ENCODE measurements at places on chromosomes 13 and 19.

DNA sequence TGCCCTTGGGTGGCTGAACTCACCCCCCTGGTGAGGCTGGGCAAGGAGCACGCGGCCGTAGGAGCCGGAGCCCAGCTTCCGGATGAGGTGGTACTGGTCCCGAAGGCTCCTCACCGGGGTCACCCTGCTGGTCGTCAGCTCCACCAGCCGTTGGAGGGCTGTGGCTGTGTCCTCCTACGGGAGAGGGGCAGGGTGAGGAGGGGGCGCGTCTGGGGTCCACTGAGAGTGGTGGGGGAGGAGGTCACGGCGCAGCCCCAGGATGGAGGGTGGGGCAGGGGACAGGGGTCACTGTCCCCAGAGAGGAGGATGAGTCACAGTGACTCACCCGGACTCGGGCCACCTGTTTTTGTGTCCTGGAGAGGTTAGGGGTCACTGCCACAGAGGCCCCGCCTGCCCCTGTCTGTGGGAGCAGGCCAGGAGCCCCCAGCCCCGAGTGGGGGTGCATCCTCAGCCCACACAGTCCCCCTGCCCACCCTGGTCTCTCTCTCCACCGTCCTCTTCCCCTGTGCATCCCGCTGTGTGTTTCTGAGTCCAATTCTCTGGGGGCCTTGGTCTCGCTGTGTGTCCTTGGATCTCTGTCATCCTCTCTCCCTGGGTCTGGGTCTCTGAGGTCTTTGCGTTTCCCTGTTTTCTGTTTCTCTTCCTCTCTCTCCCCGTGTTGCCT, 435 bp downstream of the SBK3 start:
- DNase-seq = peak; percentile 19

DNA sequence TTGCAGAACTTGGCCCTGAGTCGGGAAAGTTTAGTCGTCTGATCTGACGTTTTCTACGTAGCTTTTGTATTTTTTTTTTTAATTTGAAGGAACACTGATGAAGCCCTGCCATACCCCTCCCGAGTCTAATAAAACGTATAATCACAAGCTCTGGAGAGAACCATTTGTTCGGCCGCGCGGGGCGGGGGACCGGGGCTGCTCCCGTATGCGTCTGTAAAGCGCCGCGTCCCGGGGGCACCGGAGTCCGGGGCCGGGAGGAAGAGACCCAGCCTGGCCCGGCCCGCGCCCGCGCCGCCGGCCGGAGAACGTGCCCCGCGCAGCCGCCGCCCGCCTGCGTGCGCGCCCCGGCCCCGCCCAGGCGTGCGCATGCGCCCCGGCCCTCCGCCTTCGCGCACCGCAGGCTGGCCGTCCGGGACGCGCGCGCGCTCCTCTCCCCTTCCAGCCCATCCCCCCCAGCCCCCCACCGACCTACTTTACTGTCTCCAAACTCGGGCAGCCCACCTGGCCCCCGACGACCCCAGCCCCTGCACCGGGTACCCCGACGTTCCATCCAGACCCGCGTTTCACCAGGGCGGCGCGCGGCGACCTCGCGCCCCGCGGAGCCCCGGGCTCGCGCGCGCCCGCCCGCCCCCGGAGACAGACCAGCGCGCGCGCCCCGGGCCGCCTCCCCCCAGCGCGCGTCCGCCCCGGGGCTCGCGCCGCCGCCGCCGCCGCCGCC, 785 bp upstream of the USF2 start:
- DNase-seq = peak; percentile 99

DNA sequence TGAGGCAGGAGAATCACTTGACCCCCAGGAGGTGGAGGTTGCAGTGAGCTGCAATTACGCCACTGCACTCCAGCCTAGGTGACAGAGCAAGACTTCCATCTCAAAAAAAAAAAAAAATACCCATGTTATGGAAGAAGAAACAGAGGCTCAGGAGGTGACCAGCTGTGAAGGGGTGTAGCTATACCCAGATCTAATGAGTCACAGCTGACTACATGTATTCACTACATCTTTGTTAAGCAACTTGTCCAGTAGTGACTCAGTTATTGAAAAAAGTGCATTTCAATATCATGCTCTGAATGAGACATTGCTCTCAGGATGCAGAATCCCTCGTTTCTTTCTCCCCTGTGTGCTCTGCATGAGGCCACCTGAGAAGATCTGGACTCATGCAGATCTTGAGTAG, 16.1 kb upstream of the SPART start:
- no peak for DNase-seq

DNA sequence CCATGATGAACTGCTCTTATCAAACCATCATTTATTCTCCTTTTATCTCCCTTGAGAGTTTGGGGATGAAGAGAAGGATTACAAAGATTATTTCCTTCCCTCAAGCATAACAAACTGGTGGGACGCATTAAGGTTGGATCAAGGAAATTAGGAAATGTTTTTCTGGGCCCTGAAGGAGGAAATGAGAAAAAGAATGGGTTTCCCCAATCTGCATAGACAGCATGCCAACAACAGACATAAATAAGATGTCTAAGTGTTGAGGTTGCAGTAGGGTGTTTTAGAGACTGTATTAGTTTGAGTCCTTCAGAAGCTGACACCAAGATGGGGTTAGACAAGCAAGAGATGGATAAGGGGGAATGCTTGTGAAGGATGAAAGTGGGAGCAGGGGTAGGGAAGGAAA, 7.3 kb downstream of the EPSTI1 start:
- DNase-seq = no peak

DNA sequence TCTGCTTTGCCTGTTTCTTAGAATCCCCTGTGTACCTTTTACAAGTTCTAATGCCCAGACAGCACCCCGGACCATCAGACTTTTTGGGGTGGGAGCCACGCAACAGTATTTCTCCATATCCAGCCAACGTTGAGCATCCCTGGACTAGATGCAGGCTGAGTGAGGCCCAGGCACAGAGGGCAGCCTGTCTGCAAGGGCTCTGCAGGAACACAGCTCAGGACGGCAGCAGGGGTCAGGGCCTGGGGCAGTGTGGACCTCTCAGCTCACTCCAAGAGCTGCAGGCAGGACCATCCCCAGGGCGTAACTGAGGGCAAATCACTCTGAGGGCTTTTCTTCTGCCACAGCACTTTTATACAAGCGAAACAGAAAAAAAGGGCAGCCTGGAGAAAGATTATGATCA, 95.8 kb downstream of the DNAJC15 start:
- no peak for DNase-seq

GRCh38 chr13:98171900-98172589, 5.0 kb downstream of the RNF113B start:
- DNase-seq = peak; percentile 45

- peak; percentile 22 for DNase-seq
Measured at GRCh38 chr13:59603646-59604045, 560.1 kb downstream of the DIAPH3 start.

- DNase-seq = no peak
Measured at GRCh38 chr13:110407021-110407420, 99.9 kb downstream of the COL4A2 start.

- peak; percentile 26 for DNase-seq
Measured at GRCh38 chr13:92175330-92175729, 776.9 kb downstream of the GPC5 start.

DNA sequence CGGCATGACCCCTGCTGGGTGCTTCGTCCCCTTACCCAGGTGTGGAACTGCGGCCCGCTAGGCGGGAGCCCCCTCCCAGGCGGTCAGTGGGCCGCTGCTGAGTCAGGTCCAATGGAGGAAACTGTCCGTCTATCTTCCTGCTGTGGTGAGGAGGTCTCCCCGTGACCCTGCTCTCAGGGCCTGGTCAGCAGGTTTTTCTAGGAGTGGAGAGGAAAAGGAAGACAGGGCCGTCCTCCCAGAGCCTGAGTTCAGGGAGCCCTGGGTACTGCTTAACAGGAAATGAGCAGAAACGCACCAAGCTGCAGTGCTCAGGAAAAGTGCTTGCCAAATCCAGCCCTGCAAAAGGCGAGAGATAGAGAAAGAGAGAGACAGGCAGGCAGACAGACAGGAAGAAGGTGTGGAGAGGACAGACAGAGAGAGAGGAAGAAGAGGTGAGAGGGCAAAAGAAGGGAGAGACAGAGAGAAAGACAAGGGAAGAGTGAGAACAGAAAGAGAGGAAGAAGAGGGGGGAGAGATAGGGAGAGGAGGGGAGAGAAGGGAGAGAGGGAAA, 10.3 kb downstream of the SH3GL1 start:
- no peak for DNase-seq

- DNase-seq = no peak
Measured at GRCh38 chr13:77584106-77584505, 48.6 kb downstream of the SCEL start.

GRCh38 chr13:64917566-64917965, 2312.6 kb downstream of the PCDH9 start:
- DNase-seq = no peak

DNA sequence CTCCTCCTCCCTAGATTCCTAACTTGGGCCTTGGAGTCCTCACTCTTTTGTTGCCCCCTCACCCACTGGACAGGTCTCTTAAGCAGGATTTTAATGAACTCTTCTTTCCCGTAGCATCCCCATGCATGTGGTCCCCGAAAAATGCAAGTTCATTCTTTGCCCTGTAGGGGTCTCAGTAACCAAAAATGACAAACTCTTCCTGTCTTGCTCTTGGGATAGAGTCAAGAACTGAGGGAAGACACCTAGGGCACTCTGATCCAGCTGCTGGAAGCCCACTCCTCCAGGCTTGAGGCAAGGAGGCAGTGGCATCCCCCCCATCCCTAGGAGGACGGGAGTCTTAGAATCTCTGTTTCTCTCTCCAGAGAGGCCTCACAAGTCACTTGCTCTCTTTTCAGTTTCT, 987.0 kb downstream of the DIAPH3 start:
- DNase-seq = peak; percentile 32

GRCh38 chr13:55013051-55013450, 1984.4 kb downstream of the OLFM4 start:
- DNase-seq = peak; percentile 6

- DNase-seq = no peak
Measured at GRCh38 chr13:66887088-66887487, 343.0 kb downstream of the PCDH9 start.

- DNase-seq = no peak
Measured at GRCh38 chr19:51765086-51765485, 4.1 kb downstream of the FPR2 start.

- no peak for DNase-seq
Measured at GRCh38 chr19:10305139-10305806, 4.3 kb downstream of the ZGLP1 start.

GRCh38 chr13:26037302-26037701, 14.5 kb downstream of the SHISA2 start:
- peak; percentile 80 for DNase-seq

GRCh38 chr19:6213266-6213595, 66.5 kb downstream of the MLLT1 start:
- no peak for DNase-seq

DNA sequence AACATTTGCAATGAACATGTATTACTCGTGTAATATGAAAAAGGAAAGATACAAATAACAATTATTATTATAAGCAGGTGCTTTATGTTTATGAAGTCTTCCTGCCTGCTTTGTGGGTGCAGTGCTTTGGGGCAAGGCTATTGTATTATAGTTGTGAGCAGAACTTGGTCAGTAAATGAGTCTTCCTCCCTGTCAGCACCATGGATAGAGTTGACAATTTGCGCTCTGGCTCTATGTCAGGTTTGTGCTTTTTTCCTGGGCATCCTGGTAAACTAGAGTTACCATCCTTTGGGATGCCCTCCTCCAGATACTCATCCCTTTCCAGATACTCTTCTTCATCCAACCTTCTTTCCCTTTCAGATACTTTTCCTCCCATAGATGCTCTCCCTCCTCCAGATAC, 19.6 kb downstream of the ERICH6B start:
- DNase-seq = peak; percentile 56

DNA sequence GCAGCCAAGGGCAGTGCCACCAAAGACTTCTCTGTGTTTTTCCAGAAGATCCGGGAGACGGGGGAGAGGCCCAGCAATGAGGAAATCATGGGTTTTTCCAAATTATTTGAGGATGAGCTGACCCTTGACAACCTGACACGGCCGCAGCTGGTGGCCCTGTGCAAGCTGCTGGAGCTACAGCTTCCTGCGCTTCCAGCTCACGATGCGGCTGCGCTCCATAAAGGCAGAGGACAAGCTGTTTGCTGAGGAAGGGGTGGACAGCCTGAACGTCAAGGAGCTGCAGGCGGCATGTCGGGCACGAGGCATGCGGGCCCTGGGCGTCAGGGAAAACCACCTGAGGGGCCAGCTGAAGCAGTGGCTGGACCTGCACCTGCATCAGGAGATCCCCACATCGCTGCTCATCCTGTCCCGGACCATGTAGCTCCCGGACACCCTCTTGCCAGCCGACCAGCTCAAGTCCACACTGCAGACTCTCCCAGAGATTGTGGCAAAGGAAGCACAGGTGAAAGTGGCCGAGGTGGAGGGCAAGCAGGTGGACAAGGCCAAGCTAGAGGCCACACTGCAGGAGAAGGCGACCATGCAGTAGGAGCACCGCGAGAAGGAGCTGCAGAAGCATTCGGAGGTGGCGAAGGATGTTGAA, 11.7 kb downstream of the ZSCAN1 start:
- no peak for DNase-seq

GRCh38 chr13:45320876-45321629, 19.9 kb downstream of the TPT1 start:
- DNase-seq = no peak

DNA sequence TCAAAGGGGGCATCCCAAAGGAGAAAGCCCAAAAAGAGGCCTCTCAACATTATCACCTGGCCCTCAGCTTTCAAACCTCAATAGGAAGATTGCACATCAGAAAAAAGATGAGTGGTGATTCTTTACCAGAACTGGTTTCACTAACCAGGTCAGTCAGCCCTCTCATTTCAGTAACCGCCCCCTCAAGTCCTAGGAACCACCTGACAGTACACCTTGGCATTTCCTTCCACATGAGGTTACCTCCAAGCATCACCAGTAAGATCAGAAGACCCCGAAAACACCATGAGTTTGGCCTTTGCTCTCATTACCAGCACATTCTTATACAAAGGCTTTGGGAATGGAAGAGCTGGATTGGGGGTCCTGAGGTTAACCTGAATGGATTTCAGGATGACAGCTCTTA, 200.5 kb downstream of the SUCLA2 start:
- DNase-seq = no peak

DNA sequence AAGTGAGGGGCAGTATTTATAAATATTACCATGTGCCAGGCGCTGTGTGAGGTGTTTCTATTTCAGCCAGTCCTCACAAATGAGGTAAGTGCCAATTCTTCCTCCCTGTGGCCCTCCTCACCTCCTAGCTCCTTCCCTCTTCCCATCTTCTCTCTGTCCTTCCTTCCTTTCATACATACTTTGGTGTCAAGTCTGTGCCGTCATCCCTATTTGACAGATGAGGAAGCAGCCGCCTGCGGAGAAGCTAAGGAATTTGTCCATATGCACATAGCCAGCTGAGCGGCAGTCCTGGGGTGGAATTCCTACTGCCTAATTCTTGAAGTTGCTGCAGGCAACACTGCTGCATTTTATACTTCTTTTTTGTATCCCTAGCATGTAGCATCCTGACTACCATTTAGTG, 150.8 kb downstream of the B3GLCT start:
- no peak for DNase-seq

Measured in iPS-NIHi11 (cell line).